ENCODE measurements at places on chromosomes 6 and 20. TPM values are rescaled to one million over a fixed set of nuclear protein-coding genes. Genes with fewer than 3 reads are reported as not detected.

SRC gene
- total RNA-seq: 6.0 TPM

RAET1L gene
- total RNA-seq: not detected

ECT2L gene
- total RNA-seq: not detected

EBF4 gene
- 8.7 TPM for total RNA-seq

SLC22A16 gene
- 0.11 TPM for total RNA-seq

ADAM33 gene
- total RNA-seq: 0.49 TPM

TRERF1 gene
- 0.77 TPM for total RNA-seq

ZNF831 gene
- 0.04 TPM for total RNA-seq

LY6G6D gene
- total RNA-seq: not detected

GPR6 gene
- not detected for total RNA-seq

LY6G6C gene
- total RNA-seq: not detected

GINS1 gene
- total RNA-seq: 0.86 TPM

PPP1R16B gene
- 2.8 TPM for total RNA-seq

PEX6 gene
- total RNA-seq: 25.9 TPM

IL20RA gene
- 0.12 TPM for total RNA-seq

C20orf96 gene
- total RNA-seq: 2.0 TPM

TBCC gene
- 5.9 TPM for total RNA-seq

LHFPL5 gene
- total RNA-seq: not detected

HMGCLL1 gene
- total RNA-seq: 0.25 TPM

COL11A2 gene
- total RNA-seq: 0.19 TPM

UST gene
- 1.6 TPM for total RNA-seq

TFAP2B gene
- total RNA-seq: not detected

PRSS35 gene
- total RNA-seq: not detected

PXMP4 gene
- total RNA-seq: 11.7 TPM

SRSF12 gene
- not detected for total RNA-seq

CEP85L gene
- total RNA-seq: 2.9 TPM

FAM162B gene
- 0.37 TPM for total RNA-seq

Measured in right lobe of liver (tissue), 6 donors.